Stimulated activated CD8-positive, alpha-beta memory T cell treated with anti-CD3 and anti-CD28 coated beads, Interleukin-4, amount 100 ng/mL, for 4 hours (primary cell): ENCODE measurements at places on chromosomes 3 and 15.

- DNase-seq = no peak
Observed at GRCh38 chr3:60424942-60425341, 826.3 kb downstream of the FHIT start.

GRCh38 chr3:122268257-122269024 lies 56.6 kb upstream of the CSTA start:
- DNase-seq = no peak

GRCh38 chr3:30350011-30350410 lies 256.4 kb upstream of the TGFBR2 start:
- no peak for DNase-seq

GRCh38 chr3:152234657-152235375 lies 33.9 kb upstream of the MBNL1 start:
- no peak for DNase-seq

GRCh38 chr3:160941885-160942494 lies 163.2 kb downstream of the B3GALNT1 start:
- no peak for DNase-seq

- no peak for DNase-seq
Observed at GRCh38 chr3:172511783-172512762, 11.2 kb downstream of the TNFSF10 start.

- no peak for DNase-seq
Observed at GRCh38 chr15:68552773-68553172, 26.0 kb upstream of the CORO2B start.

DNA sequence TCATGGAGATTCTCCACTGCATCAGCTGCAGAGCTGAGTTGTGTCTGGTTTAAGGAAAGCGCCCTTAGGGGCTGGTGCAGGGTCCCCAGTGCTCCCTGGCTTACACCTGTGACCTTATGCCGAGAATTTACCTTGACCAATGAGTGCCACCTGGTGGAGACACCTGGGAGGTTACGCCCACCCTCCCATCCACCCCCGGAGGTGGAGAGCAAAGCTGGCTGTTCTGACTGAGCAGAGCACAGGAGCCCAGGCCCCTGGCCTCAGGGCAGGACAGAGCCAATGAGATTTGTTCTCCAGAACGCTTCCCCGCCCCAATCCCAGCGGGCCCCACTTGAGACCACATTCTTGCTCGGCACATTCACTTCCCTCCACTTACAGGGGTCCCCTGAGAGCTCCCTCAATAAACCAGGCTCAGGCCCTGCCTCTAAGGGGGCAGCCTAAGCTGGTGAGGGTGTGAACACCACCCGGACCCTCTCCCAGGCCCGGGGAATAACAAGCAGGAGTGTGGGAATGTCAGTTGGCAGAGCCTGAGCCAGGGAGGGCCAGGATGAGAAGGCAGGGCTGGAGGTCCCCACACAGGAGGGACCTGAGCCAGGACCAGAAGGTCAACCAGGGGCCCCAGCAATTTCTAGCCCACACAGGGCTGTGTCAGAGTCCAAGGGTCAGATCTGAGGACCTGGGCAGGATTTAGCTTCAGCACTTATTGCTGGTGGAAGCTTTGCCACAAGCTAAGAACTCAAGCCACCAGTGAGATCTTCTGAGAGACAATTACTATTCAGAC lies 117.1 kb downstream of the TPRA1 start:
- no peak for DNase-seq

DNA sequence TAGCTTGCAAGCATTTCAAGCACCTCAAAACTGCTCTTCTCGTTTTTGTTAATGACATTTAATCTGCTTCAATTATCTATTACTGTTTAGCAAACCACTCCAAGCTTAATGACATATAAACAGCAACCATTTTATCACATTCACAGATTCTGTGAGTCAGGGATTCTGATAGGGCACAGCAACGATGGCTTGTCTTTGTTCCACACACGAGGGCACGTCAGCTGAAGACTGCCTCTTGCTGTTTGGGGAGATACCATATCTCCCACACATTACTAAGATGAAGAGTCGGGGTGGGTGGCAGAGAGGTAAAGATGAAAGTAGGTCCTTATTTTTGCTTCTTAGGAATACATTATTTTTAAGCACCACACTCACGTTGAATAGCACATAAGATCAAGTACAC lies 19.3 kb downstream of the CPOX start:
- no peak for DNase-seq

DNA sequence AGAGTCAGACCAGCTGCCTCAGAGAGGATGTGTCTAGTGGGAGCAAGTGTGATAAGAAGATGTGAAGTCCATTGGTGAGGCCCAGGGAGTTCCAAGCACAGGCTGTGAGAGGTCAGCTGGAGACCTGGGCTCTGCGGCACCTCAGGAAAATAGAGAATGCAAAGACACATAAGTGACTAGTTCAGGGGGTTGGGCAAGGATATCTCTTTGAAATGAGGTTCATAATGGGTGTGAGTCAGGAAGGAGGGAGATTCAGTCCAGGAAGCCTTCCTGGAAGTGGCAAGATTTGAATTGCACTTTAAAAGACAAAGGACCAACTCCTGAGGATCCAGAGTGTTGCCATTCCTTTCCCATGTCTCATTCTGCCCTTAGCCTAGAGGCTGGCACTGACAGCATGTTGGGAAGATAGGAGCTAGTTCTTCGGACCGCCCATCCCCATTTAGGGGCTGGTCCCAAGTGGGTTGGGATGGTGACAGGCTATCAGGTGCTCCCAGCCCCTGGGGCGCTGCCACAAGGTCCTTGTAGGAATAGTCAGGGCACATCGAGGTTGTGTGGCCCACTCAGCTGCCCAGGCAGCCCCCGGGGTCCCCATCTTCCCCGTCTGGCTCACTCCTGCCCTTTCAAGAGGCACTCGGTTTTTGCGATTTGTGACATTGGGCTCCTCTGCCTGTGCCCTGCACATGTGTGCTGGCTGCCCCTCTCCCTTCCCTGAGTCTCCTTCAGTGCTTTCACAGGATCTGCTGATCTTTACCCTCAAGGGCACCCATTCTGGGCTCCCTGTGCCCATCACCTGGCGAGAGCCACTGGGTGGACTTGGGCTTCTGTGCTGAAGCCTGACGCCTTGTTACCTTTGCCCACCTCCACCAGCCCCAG lies 23.7 kb downstream of the ESYT3 start:
- no peak for DNase-seq

DNA sequence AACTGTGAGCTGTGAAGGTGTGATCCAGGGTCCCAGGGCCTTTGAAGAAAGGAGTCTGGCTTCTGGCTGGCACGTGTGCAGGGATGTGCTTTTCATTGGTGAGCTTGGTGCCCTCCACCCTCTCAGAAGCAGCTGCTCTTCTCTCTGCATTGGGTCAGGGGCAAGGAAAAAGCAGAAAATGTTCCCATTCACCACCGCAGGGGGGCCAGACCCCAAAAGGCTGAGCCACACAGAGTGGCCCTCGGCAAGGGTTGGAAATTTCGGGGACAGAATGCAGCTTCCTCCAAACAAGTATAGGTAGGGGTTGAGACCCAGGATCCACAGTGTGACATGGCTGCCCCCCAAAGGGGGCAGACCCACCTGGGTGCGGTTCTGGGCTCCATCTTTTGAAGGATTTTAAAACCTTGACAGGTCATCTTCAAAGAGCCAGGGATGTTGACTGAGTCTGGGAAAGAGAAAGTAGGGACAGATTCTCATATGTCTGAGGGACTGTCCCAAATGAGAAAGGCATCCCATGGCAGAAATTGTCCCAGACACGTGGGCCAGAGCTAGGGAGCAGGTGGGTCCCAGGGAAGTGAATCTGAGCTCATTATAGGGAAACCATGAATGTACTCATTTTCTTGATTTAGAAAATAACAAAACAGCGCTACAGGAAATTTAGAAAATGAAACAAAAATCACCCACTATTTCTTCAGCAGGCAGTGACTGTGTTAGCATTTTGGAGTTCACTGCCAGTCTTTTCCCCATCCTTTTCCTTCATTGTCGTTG lies 2.7 kb downstream of the CSK start:
- no peak for DNase-seq

DNA sequence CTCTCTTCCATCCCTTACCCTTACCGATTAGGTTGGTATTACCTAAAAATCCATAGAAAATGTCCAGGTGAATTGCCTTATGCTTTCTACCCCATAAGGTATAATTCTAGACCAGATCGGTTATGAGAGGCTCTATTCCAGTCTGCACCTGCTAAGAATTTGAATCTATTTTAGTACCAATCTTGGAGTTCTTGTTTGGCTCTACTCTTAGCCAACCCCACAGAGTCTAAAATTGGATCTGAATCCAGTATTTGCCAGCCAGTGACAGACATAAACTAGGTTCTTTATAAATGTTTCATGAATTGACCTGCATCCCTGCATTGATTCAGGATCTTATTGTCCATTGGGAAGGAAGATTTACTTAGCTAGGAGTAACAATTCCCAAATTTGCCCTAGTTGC lies 6.5 kb downstream of the KLHL24 start:
- DNase-seq = no peak

DNA sequence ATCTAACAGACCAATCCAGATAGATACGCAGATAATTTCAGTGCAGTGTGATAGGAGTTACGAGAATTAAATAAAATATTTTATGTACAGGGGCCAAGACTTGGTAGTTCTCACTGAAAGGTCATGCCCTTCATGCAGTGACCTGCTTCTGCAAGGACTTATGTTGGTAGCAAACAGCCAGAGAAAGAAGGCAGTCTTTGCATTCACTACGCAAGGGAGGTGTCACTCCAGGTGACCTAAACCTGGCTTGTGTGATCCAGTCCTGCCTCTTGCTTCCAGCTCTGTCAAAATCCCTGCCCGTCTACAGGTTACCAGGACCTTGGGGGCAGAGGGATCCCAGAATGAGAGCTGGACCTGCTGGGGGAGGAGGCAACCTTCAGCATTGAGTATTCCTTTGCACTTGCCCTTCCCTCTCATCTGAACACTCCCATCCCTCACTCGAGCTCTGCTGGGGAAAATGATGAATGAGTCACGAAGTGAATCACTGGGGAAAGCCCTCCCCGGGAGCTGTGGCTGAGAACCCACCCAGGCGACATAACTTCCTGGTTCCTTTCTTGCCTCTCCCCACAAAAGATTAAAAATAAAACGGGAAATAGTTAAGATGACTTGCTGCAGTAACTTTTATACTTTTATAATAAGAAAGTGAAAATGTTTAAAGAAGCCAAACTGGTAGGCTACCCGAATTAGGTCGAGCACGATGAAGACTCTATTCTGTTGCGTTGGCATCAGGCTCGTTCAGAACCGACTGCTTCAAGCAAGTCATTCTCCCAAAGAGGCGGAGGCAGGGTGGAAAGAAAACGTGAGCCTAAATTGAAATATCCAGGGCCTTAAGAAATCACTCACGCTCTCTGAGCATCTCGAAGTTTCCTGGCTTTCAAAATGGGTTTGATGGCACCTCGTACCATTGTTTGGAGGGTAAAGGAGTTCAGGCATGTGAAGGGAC lies 216.1 kb downstream of the SLCO3A1 start:
- peak; percentile 29 for DNase-seq
